ENCODE measurements at places on chromosomes 7 and 10.

- no peak for DNase-seq
Observed at GRCh38 chr7:93426155-93426696, 148.3 kb downstream of the CALCR start.

- DNase-seq, result no peak
Observed at GRCh38 chr7:155353256-155353897, 55.7 kb downstream of the INSIG1 start.

DNA sequence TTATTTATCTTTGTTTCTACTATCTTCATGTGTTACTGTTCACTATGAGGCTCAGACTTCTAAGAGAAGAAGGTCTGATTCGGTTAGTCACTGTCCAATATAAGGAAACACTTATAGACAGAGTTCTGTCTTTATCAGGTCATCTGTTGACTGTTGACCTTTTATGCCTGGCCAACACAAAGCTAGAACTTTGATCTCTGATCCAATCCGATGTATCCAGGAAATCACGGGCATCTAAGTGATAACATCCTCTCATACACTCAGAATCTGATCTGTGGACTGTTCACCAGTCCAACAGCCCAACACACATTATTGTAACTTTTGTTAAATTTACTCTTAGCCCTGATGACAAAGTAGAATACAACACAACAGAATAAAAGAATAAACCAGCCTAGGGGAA is 114.6 kb downstream of the SRI start:
- no peak for DNase-seq

DNA sequence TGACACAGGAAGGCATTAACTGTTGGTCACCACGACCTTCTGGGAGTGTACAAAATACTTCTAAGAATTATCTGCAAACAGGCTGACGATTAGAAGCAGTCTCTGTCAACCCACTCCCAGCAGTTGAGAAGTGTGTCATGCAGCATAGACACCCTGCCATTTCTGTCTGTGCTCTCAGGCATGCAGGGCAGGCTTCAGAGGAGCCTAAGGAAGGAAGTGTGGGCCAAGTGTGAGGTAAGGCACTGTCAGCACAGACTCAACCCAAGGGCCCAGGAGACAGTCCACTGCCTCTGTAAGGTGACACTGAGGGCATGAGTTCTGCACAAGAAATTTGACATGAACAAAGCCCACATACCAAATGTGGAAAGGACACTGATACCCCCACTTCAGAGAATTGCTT is 109.0 kb upstream of the VIPR2 start:
- DNase-seq, result no peak

GRCh38 chr7:23105086-23105643 is 420 bp upstream of the KLHL7 start:
- DNase-seq, result no peak

DNA sequence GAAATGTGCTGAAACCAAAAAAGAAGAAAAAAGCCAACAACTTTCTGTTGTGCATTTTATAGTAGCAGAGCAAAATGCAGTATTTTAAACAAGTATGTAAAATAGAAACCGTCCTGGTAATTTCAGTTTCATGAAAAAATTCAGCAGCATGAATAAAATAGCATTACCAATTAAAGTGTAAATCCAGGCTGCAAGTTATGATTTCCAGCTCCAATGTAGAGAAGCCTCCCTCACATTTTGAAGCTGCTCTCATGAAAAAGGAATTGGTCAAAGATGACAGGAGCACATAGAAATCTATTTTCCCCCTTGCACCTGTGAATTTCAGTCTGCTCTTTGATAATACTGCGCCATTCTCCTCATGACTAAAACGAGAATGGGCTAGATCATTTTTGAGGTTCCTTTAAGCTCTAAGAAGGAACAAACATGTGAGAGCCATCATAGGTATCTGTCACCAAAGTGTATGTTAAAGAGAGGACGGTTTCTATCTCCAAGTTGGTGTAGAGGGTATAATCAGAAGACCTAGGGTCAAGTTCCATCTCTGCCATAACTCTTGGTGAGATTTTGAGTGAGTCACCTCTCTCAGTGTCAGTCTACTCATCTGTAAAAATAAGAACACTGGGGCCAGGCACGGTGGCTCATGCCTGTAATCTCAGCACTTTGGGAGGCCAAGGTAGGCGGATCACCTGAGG is 107.5 kb downstream of the MTPAP start:
- no peak for DNase-seq

GRCh38 chr10:7811000-7811399 is 7.3 kb upstream of the TAF3 start:
- no peak for DNase-seq

GRCh38 chr7:43758822-43759683 is 573 bp downstream of the BLVRA start:
- DNase-seq, result peak; percentile 65

GRCh38 chr7:119196183-119196582 is 971.7 kb downstream of the ANKRD7 start:
- DNase-seq, result no peak

DNA sequence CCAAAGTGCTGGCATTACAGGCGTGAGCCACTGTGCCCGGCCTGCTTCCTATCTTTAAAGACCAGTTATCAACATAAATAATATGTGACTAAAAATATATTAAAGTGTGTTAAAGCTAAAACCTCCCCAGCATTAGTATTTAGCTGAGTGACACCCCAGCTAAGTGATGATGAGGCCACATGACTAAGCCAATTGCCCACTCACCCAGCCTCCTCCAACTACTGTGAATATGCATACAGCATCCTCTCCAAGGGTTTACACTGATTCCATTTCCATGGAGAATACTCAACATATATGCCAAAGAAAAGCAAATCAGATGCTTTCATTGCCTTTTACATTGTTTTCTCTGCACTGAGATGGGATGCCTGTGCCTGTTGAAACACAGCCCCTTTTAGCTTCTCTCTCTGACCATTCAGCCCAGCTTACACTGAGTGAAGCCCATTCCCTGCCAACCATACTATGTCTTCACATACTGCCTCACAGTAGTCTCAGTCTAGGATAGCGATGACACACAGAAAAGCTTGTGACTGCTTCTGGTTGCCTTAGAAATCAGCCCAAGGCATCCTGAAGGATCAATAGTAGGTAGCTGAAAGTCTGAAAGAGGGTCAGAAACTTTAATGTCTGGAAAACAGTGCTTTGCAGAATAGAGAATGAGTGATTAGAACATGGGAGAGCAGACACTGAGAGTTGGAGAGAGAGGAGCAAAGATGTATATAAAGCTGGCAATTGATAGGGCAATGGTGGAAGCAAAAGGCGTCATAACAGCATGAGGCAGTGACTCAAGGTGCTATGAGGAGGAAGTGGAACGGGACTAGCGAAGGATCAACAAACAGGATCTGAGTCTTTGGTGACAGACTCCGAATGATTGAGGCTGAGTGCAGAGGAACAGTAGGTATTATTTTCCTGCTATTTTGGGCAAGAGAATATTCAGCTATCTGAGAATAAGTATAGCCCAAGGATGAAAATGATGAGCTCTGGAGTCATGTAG is 19.8 kb upstream of the ATE1 start:
- DNase-seq, result no peak

DNA sequence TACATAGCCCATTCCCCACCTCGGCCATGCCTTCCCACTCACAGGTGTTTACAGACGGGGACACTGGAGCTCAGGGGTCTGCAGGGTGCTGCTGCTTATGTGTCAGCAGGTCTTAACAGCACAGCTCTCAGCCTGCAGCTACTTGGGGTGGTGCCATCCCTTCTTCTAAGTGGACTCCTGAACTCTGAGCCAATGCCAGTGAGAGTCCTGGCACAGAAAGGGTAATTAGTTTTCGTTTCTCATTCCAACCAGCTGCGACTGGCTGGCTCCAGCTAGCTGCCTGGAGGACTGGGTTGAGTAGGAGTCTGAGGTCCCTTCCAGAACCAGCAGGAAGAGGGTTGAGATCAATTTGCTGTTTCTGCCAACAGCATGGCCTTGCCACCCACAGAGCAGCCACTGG is 88.3 kb upstream of the AGK start:
- DNase-seq, result no peak

DNA sequence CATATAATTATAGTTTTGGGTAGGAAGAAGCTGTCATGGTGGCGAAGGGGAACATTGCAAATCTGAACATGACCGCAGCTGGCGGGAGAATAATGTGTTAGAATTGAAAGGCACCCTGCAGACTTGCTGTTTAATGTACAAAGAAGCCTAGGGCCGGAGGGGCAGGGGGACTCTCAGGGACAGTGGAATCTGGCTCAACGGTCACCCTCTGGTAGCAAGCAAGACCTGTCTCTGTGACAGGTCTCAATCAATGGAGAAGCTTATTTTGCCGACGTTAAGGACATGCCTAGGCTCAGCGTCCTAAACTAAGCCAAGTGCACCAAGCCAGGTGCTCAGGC is 177.3 kb downstream of the NSUN6 start:
- DNase-seq, result no peak

GRCh38 chr10:130160775-130161174 is 24.6 kb downstream of the GLRX3 start:
- no peak for DNase-seq

- no peak for DNase-seq
Observed at GRCh38 chr7:120718361-120718760, 139.6 kb downstream of the TSPAN12 start.

- DNase-seq, result no peak
Observed at GRCh38 chr10:103493916-103494877, 692 bp downstream of the NEURL1 start.

GRCh38 chr10:72846238-72846637 is 47.3 kb upstream of the OIT3 start:
- DNase-seq, result no peak

GRCh38 chr10:5284311-5285057 is 80.3 kb upstream of the UCN3 start:
- peak; percentile 9 for DNase-seq

DNA sequence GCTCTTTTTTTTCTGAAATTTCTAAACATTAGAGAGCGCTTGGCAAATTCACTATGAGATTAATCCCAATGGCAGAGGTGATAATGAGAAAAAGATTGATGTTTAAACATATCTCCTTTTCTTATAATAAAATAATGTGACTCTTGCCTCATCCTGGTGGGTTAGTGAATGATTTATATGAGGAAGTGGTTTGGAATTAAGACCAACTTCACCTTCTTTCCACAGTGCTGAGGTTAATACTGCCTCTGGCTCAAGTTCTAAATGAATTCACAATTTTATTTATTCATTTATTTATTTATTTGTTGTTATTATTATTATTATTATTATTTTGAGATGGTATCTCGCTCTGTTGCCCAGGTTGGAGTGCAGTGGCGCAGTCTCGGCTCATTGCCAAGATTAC is 40.5 kb upstream of the ADO start:
- DNase-seq, result no peak

GRCh38 chr7:48424731-48425130 is 253.5 kb downstream of the ABCA13 start:
- no peak for DNase-seq

GRCh38 chr7:33107136-33108066 is 1.8 kb downstream of the RP9 start:
- peak; percentile 43 for DNase-seq

DNA sequence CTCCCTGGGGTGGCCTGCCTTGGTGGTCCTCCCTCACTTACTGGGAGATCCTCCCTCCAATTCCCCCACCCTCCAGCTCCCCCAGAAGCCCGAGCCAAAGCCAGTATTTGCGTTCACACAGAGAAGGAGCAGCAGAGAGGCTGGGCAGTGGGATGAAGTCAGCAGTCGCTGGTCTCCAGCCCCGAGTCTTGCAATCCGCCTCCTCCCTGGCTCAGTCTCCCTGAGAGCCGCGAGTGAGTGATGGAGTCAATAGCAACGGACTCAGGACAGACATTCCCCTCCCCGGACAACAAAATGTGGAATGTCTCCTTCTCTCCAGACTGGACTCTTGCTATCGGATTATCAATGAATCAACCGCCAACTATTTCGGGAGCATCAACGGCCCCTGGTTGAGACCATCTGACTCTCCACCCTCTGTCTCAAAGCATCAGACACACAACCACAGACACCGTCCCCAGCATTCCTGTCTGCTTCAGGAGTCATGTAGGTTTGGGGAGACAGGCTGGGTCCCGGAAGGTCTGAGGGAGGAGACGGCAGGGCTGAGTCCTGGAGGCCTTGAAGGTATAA is 178.4 kb downstream of the SH3PXD2A start:
- DNase-seq, result no peak

DNA sequence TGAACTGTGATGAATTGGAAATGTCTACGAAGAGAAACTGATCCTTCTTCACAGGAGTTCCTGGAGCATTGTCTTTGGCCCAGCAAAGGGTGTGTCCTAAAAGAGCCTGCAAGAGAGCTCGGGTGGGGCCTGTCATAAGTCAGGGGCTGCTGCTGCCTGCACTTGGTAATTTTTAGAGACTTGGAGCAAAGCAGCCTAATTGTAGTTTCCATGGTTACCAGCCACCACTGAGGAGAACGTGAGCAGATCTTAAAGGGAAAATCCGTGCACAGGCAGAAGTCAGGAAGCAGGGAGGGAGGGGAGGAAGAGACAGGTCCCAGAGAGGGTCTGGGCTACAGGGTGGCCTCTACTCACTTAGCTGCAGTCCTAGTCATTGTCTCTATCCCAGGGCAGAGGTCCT is 463.6 kb downstream of the PLXNA4 start:
- DNase-seq, result no peak

GRCh38 chr7:75579899-75580298 is 87.8 kb downstream of the SPDYE5 start:
- no peak for DNase-seq

DNA sequence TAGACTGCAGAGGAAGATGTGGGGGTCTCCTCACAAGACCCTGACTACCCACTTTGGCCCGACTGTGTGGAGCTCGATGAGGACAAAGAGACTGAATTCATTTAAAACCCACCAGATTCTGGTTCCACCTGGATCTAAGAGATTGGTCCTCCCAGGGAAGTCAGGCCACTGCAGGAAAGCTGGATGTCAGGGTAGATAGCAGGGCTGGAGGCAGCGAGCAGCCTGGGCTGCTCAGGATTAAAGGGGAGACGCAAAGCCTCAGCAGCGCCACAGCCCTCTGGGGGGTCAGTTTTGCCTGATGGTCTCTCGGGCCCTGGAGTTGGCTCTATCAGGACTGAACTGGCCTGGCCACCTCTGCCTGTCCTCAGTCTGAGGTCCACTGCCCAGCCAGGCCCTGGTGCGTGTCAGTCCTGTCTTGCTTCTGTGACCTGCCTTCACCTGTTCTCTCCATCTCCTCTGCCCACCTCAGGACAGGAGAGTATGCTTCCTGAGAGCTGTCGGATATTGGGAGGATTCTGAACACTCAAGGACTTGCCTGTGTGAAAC is 12.2 kb upstream of the KLRG2 start:
- DNase-seq, result no peak

GRCh38 chr7:125279961-125280360 is 350.3 kb upstream of the POT1 start:
- DNase-seq, result no peak

DNA sequence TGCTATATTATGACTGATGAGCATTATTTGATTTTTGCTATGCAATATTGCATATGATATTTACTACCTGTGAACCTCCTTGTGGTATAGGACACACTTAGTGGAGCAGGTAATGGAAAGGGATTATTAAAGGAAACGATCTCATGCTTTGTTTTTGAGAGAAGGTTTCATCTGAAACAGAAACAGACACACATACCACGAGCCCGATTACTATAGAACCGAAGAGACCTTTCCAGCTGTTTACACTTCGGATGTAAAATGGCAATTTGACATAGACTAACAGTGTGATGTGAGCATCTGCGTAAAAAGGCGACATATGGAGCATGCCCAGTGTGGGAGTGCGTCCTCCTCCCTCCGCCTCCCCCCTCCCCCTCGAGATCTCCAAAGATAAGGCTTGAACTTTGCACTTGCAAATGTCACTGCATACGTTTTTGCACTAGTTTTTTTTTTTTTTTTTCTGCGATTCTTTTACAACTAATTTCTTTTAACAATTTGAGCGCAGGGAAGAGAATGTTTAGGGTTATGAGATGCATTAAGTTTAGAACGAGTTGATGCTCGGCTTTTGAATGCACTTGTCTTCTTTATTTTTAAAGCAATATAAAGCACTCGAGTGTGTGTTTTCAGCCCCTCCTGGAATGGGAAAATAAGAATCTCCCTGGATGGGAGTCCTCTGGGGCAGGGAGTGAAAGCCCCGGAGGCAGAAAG is 251.0 kb downstream of the NSUN6 start:
- DNase-seq, result no peak
